PC-3 (cell line): ENCODE measurements at places on chromosomes 5 and 9. TPM values are rescaled to one million over a fixed set of nuclear protein-coding genes. Genes with fewer than 3 reads are reported as not detected.

The ADGRD2 gene
- not detected in 2 replicates for total RNA-seq

The NTRK2 gene
- not detected in 2 replicates for total RNA-seq

The SPATA31A3 gene
- not detected in 2 replicates for total RNA-seq

The SLC34A1 gene
- 0.07 and 0.12 TPM in 2 replicates for total RNA-seq

DNA sequence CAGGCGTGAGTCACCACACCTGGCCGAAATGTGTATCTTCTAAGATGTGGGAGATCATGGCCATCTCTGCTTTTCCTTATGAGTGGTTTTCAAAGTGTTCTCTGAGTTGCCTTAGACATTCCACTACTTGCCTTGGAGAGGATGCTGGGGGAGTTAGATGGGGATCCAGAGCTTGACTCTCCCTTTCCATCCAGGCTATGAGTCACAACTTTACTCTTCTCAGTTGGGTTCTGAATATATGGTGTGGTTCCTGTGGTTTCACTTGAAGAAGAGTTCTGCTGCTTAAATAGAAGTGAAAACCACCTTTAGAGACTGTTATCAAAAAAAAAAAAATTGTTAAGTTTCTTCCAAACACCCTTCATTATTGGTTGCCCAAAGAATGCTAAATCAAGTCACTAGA, 217.6 kb downstream of the ZNF608 start:
- peak; percentile 13 for DNase-seq

DNA sequence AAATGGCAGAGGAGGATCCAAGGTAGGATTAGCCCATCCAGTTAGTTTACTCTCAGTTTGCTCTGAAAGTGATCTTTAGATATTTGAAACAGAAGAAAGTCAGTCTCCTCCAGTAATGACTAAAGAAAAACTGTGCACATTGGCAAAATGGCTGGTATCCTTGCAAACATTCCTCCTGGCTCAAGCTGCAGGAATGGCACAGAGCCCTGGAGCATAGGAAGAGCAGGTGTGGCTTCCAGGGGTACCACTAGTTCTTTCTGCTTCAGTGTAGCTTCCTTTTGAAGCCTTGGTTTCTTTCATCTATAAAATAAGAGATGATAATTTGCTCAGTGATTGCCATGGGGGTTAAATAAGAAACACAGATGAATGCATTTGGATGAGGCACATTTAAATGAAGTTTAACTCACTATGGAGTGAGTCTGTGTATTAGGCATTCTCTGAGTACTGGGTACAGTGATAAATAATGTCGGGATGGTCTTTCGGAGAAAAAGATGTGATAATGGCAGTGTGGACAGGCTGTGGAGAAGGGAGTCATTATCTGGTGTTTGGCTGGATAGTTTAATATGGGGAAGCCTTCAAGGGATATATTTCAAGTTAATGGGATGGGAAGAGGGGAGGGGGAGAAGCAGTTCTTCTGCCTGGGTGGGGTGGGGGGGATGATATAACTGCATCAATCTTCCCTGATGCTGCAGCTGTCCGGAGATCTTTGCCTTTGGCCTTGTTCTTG, 217.3 kb upstream of the KLF4 start:
- DNase-seq, result no peak

GRCh38 chr9:106324053-106324585, 538.8 kb upstream of the ZNF462 start:
- DNase-seq, result no peak

DNA sequence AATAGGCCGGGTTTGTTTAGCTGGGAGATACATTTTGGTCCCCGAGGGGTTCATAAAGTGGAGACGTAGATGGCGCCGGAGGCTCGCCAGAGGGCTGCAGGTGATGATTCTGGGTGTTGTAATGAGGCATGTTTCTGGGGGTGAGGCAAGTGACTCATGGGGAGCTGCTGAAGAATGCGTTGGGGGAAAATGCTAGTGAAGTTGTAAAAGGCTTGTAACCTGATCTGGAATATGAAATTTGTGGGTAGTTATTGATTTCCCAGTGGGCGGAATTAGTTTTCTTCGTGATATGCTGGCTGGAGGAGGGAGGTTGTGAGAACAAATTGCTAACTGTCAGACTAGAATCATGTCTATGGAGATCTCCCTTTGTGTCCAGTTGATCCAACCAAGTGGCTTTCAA, 158.3 kb downstream of the DOCK2 start:
- DNase-seq, result no peak

- no peak for DNase-seq
Observed at GRCh38 chr5:157143127-157143971, 684 bp upstream of the MED7 start.
